ENCODE measurements at places on chromosomes 7 and 10.

- no peak for DNase-seq
These were observed 408.8 kb upstream of the SEMA3C start for GRCh38 chr7:81327468-81328266.

DNA sequence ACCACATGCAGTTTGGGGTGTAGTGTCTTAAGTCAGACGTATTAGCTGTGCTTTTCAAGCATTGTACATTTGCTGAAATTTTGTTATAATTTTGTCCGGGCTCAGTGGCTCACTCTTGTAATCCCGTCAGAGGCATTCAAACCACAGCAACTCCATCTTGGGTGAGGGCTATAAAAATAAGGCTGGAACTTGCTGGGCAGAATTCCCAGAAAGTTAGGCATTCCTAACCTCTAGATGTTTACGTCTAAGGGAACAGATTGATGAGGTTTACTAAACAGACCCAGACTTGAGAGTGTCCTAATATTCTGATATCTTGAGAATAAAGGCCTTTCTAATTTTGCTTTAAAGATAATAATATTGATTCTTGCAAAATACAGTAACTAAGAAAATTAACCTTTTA is 957.8 kb downstream of the NXPH1 start:
- no peak for DNase-seq

- no peak for DNase-seq
These were observed 126.9 kb downstream of the MGMT start for GRCh38 chr10:129593953-129594352.

DNA sequence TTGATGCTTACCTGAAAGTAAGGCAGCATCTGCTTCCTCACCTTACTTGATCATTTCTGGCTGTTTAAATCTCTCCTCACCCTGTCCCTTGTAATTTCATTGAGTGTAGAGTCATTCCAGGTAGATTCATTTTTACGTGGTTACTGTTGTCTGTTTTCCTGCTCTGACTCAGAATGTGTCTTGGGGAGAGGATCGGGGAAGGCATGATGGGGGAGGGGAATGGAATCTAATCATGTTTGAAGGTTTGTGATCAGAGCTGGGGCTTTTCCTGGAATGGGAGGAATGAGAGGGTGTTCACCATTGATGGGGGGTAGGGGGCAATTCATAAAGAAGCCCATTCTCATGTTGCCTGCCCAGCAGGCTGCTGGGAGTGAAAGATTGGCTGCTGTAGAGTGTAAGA is 18.7 kb downstream of the SEC24C start:
- DNase-seq, result no peak
